Activated CD4-positive, alpha-beta T cell treated with anti-CD3 and anti-CD28 coated beads, Interleukin-2, amount 10 ng/mL, durations not matched to agents 24 days and 14 days (primary cell): ENCODE measurements at places on chromosomes 2 and 18. TPM values are rescaled to one million over a fixed set of nuclear protein-coding genes. Genes with fewer than 3 reads are reported as not detected.

GRCh38 chr2:231028889-231029288, 8.4 kb upstream of the C2orf72 start:
- H3K36me3 ChIP-seq, result no peaks in the 10 kb centered on the region
- H3K4me1 ChIP-seq, result no peaks in the 10 kb centered on the region
- H3K27ac ChIP-seq, result no peak overlapping the region
- DNase-seq, result no peak

DNA sequence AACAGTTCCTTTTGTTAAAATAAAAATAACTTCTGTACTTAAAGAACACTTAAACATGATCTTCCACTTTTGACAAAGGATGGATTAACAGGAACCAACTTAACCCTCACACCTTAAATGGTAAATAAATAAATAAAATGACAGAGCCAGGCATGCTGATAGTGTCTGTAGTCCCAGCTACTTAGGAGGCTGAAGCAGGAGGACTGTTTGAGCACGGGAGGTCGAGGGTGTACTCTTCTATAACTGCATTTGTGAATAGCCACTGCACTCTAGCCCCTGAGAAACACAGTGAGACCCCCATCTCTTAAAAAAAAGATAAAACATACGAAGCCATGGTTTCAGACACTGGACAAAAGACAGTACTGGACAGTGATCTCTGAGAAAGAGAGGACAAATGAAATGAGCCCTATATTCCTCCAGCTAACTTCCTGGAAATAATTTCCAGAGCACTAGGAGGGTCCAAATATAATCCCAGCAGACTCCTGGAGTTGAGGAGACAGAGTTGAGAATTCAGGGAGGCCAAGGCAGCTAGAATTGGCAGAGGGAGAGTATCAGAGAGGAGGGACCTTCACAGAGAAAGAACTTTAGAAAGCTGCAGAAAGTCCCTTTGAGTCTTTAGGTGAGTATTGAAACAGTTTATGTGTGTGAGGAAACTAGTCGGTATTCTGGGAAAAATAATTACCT, 17.4 kb downstream of the PPP4R1 start:
- H3K4me3 ChIP-seq, result no peak overlapping the region
- no peaks in the 10 kb centered on the region for H3K27me3 ChIP-seq
- no peak for DNase-seq
- peaks cover 44% of the 10 kb centered on the region for H3K36me3 ChIP-seq
- H3K4me1 ChIP-seq, result peaks cover 14% of the 10 kb centered on the region

- no peaks in the 10 kb centered on the region for H3K27me3 ChIP-seq
- no peak for DNase-seq
- no peak overlapping the region for H3K4me3 ChIP-seq
- H3K27ac ChIP-seq, result no peak overlapping the region
Measured at GRCh38 chr2:150468350-150468960, 19.0 kb downstream of the RND3 start.

- peaks cover 4% of the 10 kb centered on the region for H3K27me3 ChIP-seq
- no peak for DNase-seq
- no peak overlapping the region for H3K4me3 ChIP-seq
- no peak overlapping the region for H3K27ac ChIP-seq
- H3K36me3 ChIP-seq, result peaks cover 1% of the 10 kb centered on the region
Measured at GRCh38 chr2:217775920-217776503, 226.8 kb downstream of the TNS1 start.

GRCh38 chr2:68612765-68613519, 30.4 kb upstream of the PROKR1 start:
- no peak overlapping the region for H3K27ac ChIP-seq
- H3K4me1 ChIP-seq, result no peaks in the 10 kb centered on the region
- no peak overlapping the region for H3K4me3 ChIP-seq
- no peaks in the 10 kb centered on the region for H3K36me3 ChIP-seq

PSTPIP2 gene
- total RNA-seq, result 27.5 and 29.2 TPM in 2 replicates

- H3K4me1 ChIP-seq, result peaks cover 16% of the 10 kb centered on the region
- no peak for DNase-seq
- H3K36me3 ChIP-seq, result no peaks in the 10 kb centered on the region
Measured at GRCh38 chr2:232229911-232230310, 148.6 kb upstream of the ALPP start.

HOXD12 gene
- not detected in 2 replicates for total RNA-seq

C1QL2 gene
- not detected in 2 replicates for total RNA-seq

MAPRE3 gene
- total RNA-seq, result 2.5 and 3.6 TPM in 2 replicates

- H3K4me3 ChIP-seq, result no peak overlapping the region
- H3K36me3 ChIP-seq, result no peaks in the 10 kb centered on the region
- H3K4me1 ChIP-seq, result peaks cover 10% of the 10 kb centered on the region
- peaks cover 36% of the 10 kb centered on the region for H3K27me3 ChIP-seq
Measured at GRCh38 chr2:237664151-237664550, 36.8 kb downstream of the LRRFIP1 start.

TDRD15 gene
- not detected in 2 replicates for total RNA-seq

GRCh38 chr18:51568151-51568550, 370.7 kb upstream of the MEX3C start:
- DNase-seq, result no peak
- no peaks in the 10 kb centered on the region for H3K4me1 ChIP-seq
- H3K4me3 ChIP-seq, result no peak overlapping the region
- no peak overlapping the region for H3K27ac ChIP-seq

GRCh38 chr2:86342488-86342887, 5.1 kb upstream of the REEP1 start:
- no peak overlapping the region for H3K4me3 ChIP-seq
- no peaks in the 10 kb centered on the region for H3K36me3 ChIP-seq
- H3K27ac ChIP-seq, result no peak overlapping the region
- peaks cover 7% of the 10 kb centered on the region for H3K4me1 ChIP-seq
- H3K27me3 ChIP-seq, result peaks cover 67% of the 10 kb centered on the region
